ENCODE measurements at places on chromosomes 6 and 20.

DNA sequence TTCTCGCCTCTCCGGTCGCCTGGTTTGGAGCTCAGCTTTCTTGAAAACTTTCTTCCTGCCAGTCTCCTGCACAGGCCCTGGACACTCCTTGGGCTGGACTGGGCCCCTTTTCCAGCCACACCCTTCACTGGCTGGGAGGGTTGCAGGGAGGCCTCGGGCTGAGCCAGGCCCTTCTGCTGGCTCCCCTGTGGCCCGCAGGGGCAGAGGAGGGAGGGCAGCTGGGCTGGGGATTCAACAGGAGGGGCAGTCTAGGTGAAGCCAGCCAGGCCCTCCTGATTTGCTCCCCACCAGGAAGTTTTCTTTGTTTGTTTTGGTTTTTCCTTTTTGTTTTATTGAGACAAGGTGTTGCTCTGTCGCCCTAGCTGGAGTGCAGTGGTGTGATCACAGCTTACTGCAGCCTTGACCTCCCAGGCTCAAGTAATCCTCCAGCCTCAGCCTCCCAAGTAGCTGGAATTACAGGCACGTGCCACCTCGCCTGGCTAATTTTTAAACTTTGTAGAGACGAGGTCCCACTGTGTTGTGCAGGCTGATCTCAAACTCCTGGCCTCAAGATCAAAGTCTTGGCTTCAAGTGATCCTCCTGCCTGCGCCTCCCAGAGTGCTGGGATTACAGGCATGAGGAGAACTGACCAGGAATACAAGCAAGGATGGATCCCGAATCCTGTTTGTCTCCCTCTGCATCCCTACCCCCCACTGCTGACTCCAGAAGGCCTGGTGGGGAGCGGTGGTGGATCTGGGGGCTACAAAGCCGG lies 23.5 kb upstream of the CDH22 start:
- no peak for DNase-seq
- H3K27ac ChIP-seq: no peak overlapping the region
- H3K4me1 ChIP-seq: peaks cover 36% of the 10 kb centered on the region
- H3K36me3 ChIP-seq: no peaks in the 10 kb centered on the region
- H3K27me3 ChIP-seq: peaks cover 5% of the 10 kb centered on the region

DNA sequence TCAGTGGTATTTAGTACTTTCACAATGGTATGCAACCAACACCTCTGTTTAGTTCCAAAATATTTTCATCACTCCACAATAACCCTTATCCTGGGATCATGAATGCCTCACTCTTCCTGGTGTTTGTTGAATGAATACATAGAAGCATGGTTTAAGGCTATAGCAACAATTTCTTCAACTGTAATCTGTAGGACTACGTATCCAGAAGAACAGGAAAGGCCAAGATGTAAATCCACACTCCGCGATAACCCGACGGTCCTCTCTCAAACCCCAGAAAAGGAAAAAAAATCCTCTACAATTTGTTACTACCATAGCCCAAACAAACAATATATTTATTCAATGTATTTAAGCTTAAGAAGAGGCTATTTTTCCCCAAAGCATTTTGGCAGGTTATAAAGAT lies 141.4 kb upstream of the SALL4 start:
- no peaks in the 10 kb centered on the region for H3K27me3 ChIP-seq
- H3K36me3 ChIP-seq: no peaks in the 10 kb centered on the region
- DNase-seq: no peak
- no peak overlapping the region for H3K27ac ChIP-seq
- no peak overlapping the region for H3K4me3 ChIP-seq
- no peaks in the 10 kb centered on the region for H3K4me1 ChIP-seq

GRCh38 chr20:49275636-49276035 lies 2.2 kb downstream of the ZNFX1 start:
- H3K4me3 ChIP-seq: no peak overlapping the region

DNA sequence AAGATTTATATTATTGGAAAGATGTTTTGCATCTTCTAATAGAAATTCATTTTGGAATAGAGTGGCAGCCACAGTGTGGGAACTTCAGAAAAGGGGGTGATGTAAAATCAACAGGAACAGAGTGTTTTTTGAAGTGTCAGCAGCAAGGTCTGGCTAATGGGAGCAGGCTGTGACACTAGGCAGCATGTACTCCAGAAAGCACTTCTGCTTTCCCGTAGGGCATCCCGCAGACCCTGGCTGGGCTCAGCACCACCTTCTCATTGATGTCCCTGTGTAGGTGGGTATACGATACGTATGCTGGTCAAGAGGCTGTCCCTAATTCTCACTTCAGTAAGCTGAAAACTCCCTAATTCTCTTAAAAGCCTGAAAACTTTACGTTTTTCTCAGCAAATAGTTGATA lies 74.7 kb downstream of the EYA4 start:
- no peak overlapping the region for H3K4me3 ChIP-seq
- no peaks in the 10 kb centered on the region for H3K36me3 ChIP-seq
- H3K4me1 ChIP-seq: no peaks in the 10 kb centered on the region
- H3K27ac ChIP-seq: no peak overlapping the region
- DNase-seq: no peak

Data from esophagus squamous epithelium (tissue), 5 donors.